Activated CD4-positive, alpha-beta T cell treated with anti-CD3 and anti-CD28 coated beads for 36 hours (primary cell): ENCODE measurements at places on chromosomes 1 and 21.

DNA sequence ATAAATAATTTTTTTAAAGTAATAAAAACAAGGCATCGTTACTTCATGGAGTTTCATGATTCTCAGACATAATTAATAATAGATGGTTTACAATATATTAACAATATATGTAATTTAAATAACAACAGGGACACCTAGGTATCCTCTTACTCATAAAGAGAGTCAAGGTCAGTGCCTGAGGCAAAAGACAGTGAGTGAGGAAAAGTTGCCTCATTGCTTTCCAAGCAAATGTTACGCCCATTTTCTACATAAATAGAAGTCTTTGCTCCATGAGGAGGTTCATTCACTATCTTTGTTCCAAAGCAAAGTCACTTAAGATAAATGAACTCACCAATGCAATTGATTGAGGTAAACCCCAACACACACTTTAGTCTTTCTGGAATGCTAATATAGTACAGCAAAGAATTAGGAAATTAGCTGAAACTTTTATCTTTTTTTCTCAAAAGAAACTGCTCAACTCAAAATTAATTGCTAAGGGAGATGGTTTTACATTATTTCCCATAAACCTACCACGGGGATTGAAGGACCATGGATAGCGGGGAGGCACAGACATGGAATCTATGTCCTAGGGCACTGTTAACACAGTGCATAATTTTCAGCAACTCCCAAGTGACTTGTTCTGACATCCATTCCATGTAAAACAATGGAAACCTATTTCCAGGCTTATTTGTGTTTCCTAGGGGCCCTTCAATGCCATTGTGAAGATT is 19.6 kb downstream of the BCL9 start:
- DNase-seq: no peak

DNA sequence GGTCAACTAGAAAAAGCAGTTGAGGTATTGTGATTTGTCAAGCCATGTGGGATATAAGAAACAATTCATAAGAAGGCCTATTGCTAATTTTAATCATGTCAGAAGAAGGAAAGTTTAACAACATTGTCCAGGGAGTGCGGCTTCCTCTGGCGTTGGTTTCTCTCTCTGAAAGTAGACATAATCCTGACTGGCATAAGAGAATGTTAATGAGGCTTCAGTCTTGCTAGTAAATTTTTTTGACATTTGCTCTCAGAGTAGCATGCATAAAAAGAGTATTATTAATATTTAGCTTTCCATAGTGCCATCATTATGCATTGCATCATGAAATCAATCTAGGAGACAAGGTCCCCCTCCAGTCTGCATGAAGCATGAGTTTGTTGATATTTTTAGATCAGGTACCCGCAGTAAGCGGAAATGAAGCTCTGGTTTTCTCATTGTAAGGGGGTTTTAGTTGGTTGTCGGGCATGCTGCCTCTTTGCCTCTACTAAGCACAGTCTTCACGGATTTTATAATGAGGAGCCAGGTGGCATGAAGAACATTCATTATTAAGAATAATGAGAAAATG is 12.8 kb upstream of the PRDM2 start:
- DNase-seq: no peak

DNA sequence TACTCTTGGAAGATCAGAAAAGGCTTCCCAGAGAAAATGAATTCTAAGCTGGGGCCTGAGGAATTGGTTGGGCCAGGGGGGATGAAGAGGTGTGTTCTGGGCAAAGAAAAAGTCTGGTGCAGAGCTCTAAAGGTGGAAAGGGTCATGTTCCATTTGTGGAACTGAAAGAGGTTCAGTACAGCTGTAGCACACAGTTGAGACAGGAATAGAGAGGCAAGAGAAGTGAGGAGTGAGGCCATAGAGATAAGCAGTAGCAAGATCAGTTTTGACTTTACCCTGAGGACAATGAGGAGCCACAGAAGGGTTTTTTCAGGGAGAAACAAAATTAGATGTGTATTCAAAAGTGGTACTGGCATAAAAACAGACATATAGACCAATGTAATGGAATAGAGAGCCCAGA is 30.3 kb upstream of the MUTYH start:
- no peak for DNase-seq

DNA sequence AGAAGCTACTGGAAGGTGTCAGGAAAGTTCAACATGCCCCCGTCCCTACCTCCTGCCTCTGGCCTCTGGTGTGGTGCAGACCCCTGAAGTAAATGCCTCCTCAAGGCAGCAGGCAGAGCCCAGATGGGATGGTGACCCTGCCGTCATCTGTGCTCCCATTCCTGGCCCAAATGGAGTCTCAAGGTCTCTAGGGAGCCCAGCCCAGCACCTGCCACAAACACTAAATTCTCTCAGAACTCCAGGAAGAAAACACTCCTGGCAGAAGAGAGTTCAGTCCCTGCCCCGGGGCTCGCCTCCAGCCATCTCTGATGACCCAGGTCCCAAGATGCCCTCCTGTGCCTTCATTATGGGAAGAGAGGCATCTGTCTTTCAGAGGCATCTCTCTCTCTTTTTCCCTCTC is 261.6 kb upstream of the TMEM51 start:
- no peak for DNase-seq

DNA sequence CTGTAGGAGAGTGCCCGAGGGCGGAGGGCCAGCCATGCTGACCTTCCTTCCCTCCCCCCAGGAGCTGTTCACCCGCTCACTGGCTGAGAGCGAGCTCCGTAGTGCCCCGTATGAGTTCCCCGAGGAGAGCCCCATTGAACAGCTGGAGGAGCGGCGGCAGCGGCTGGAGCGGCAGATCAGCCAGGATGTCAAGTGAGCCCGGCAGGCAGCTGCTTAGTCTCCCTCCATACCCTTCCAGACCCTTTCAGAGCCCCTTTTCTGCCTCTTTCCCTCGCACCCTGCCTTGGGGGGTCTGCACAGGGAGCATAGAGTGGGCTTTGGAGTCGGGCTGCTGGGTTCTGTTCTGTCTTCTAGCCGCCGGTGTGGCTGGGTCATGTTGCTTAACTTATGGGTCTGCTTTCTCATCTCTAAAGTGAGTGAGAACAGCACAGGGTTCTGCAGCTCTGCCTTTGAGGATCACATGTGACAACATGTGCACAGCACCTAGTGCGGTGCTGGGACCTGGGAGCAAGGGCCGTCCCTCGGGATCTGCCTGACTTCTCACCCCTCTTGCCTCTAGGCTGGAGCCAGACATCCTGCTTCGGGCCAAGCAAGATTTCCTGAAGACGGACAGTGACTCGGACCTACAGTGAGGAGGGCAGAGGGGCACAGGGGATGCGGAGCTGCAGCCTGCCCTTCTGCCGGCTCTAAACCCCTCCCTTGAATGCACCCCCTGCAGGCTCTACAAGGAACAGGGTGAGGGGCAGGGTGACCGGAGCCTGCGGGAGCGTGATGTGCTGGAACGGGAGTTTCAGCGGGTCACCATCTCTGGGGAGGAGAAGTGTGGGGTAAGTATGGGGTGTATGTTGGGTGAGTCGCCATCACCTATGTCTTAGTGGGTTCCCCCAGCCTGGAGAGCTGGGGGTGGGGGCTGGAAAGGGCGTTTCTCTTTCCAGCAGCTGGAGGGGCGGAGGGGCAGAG is 6.2 kb downstream of the AMPD2 start:
- DNase-seq: no peak

GRCh38 chr1:45543581-45544417 is 6.8 kb upstream of the AKR1A1 start:
- peak; percentile 81 for DNase-seq

GRCh38 chr1:100786870-100787269 is 67.3 kb downstream of the VCAM1 start:
- no peak for DNase-seq

- no peak for DNase-seq
Measured at GRCh38 chr21:28908351-28908750, 84.3 kb downstream of the LTN1 start.

DNA sequence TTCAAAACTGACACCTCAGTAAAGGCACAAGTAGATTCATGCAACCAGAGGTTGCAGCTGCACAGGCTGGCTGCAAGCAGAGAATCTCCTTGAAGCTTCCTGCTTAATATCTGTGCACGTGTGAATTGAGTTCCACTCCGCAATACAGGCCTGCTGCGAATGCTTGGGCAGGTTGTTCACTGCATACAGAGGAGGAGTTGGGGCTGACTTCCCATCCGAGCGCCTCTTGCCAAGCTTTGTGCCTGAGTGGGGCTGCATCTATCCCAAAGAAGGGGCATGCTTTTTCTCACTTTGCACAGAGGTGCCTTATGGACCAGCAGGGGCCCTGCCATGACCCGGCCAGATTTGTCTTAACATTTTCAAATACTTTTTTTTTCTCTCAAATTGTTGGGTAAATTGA is 17.9 kb upstream of the PADI1 start:
- no peak for DNase-seq
